Kidney glomerular epithelial cell (primary cell): ENCODE measurements at places on chromosomes 6 and 20.

DNA sequence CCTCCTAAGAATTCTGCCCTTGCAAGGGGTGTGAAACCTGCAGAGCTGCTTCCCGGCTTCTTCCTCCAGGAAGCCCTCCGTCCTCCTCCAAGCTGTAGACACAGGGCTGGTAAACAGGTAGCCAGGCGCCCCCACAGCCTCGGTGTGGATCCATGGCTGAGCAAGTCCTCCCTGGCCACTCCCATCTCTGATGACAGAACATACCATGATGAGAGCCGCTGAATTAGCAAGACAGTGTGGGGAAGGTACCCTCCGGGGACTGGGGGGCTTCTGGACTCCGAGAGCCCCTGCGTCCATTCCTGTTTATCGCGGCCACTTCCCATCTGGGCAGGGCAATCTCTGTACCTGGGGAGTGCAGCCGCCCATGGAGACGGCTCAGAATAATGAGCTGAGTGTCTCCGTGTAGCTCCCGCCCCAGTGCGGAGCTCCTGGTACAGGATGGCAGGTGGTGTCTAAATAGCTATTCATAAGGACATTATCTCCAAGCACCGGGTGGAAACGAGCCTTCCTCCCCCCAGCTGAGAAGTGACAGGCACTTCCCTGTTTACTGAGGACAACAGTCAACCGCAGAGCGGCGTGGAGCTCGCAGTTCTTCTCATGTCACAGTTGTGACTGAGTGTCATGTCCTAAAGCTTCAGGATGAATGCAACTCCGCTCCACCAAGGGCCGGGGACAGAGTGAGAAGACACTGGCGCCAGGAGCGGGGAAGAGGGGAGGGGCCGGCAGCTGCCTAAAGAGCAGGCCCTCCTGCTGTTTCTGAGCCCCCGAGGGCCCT is 22.7 kb upstream of the NTSR1 start:
- DNase-seq = no peak

- peak; percentile 19 for DNase-seq
These were observed 165.9 kb upstream of the CDYL start for GRCh38 chr6:4610256-4610655.

DNA sequence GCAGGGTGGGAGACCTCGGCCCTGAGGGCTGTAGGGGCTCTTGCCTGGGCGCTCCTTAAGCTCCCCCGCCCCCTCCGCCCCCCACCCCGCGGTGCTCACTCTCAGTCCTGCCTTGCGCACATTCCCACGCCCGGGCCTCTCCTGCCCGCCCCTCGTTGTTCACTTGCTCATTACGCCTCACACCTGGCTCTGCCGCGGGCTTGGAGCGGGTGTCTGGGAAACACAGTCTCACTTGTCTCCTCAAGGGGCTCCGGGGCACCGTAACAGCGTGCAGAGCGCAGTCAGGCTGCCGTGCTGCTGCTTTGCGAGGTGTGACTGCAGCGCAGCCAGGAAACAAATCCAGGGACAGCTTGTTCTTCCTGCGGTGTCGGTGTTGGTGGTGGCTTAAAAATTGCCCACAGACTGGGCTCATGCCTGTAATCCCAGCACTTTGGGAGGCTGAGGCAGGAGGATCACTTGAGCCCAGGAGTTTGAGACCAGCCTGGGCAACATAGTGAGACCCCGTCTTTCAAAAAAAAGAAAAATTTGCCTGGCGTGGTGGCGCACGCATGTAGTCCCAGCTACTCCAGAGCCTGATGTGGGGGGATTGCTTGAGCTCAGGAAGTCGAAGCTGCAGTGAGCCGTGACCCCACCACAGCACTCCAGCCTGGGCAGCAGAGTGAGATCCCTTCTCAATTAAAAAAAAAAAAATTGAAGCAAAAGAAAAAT is 4.6 kb downstream of the NPBWR2 start:
- no peak for DNase-seq

- DNase-seq = peak; percentile 42
These were observed 1.1 kb downstream of the PTPRK start for GRCh38 chr6:128519132-128519930.

DNA sequence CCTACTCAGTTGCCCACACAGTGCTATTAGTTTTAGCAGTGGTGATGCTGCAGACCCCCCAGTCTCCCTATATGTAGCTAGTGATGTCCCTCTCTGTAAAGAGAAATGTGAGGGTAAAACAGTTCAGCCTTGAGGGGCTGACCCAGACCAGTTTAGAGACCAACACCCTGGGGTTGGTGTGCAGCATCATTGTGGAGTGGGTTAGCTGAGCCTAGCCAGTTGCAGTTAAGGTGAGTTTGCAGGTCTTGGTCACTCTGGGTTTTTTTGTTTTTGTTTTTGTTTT is 401 bp upstream of the B3GALT4 start:
- DNase-seq = no peak

GRCh38 chr6:25769983-25770382 is 15.4 kb downstream of the SLC17A4 start:
- peak; percentile 63 for DNase-seq

DNA sequence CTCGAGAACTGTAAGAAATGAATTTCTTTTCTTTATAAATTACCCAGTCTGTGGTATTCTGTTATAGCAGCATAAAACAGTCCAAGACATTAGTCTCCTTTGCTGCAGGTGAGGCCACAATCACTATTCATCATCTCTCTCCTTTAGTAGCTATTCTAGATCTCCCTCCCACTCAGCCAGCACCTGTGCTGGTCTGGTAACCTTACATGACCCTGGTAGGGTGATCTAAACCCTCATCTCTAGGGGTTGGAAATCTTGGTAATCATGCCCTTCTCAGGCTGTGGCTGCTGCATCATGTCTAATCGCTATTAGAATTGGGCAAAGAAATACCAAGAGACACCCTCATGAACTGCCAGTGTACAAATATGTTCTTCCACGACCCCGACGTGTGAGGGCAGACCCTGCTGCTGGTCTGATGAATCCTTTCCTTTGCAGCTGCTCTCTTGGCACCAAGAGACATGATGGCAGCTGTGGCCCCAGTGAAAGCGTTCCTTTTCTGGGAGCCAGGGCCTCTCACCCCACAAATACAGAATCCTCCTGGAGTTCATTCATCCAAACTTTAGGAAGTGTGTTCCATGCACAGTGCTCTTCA is 23.0 kb upstream of the IGF2R start:
- no peak for DNase-seq

GRCh38 chr6:135527116-135527959 is 29.8 kb upstream of the AHI1 start:
- DNase-seq = no peak

GRCh38 chr20:34517114-34517505 is 888 bp downstream of the DYNLRB1 start:
- no peak for DNase-seq

DNA sequence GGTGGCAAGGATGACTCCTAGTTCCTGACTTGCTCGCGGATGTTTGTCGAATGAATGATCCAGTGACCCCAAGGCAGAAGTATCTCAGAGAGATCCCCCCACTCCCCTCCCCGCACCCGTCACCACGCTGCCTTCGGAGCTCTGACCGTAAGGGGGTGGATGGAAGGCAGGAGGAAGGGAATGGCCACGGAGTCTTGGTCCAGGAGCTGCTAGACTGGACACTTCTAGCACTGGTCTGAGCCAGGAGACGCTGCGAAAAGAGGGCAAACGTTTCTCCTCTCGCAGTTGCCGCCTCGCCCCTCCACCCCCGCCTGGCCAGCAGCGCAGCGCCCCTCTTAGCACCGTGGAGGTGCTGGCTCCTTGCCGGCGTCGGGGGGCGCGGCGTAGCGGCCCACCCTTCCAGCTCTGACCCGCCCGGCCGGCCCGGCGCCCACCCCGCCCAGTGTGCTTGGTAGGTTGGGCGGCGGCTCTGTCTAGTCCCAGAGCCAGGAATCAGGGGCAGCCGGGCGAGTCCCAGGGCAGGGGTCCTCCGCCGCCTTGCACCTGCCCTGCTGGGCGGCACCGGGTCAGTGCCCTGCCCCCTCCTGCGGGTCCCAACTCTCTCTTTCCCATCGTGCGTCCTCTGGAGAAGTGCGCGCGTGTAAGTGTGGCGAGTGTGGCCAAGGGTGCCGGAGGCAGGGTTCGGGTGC is 2.4 kb upstream of the DBNDD2 start:
- DNase-seq = no peak

DNA sequence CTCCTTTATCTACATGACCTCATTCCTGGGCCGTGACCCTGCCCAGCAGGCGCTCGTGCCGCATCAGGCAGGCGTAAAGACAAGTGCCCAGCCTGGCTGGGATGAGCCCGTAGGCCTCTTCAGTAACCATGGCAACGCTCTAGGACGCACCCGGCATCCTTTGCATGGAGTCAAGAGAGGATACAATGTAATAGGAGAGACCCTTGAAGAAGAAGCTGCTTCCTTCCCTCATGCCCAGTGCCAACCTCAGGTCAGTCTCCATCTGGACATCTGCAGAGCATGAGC is 5.0 kb upstream of the LSM14B start:
- DNase-seq = no peak

- DNase-seq = peak; percentile 27
These were observed 7.0 kb downstream of the TAGAP start for GRCh38 chr6:159037756-159038290.

- DNase-seq = no peak
These were observed 51.0 kb downstream of the STK4 start for GRCh38 chr20:45017281-45017680.

DNA sequence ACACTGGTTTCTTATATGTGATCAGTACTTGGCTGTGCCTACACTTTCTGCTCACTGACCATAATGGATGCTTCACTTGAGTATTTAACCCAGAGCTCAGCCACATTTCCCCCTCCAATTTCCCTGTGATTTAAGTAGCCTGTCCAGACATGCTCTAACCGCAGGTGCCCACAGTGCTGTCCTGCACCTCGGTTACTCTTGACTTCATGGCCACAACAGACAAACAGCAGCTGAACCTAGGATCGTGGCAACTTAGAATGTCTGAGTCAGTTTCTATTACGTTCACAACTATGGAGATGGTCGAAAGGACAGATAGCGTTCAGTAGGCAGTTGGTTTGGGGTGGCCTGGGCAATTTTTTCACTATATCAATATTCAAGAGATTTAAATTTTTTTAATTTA is 306.9 kb upstream of the SGK1 start:
- no peak for DNase-seq
